Activated T-cell treated with anti-CD3 and anti-CD28 coated beads, Interleukin-2, amount 50 U/mL, for 72 hours (primary cell): ENCODE measurements at places on chromosomes 5 and 9.

DNA sequence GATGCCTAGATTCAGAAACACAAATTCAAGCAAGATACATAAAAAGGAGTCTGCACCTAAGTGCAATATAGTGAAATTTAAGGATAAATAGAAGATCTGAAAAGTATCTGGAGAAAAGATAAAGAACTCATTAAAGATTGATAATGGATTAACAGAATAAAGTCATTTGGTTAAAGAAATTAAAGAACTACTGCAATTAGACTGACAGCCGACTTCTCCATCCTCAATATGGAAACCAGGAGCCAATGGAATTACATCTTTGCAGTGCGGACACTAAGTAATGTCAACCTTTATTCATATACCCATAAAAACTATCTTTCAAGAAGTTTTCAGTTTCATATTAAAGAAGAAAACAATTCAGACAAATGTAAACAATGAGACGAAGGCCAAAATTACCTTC, 81.0 kb downstream of the MRPL36 start:
- no peak for DNase-seq
- no peaks in the 10 kb centered on the region for H3K4me1 ChIP-seq
- no peak overlapping the region for H3K4me3 ChIP-seq
- peaks cover 9% of the 10 kb centered on the region for H3K36me3 ChIP-seq
- peaks cover 21% of the 10 kb centered on the region for H3K27me3 ChIP-seq

GRCh38 chr5:85921590-85921989, 696.2 kb upstream of the COX7C start:
- no peaks in the 10 kb centered on the region for H3K36me3 ChIP-seq
- no peaks in the 10 kb centered on the region for H3K27me3 ChIP-seq
- H3K4me1 ChIP-seq = no peaks in the 10 kb centered on the region
- no peak overlapping the region for H3K27ac ChIP-seq

- no peak overlapping the region for H3K4me3 ChIP-seq
- DNase-seq = no peak
- H3K27me3 ChIP-seq = no peaks in the 10 kb centered on the region
- peaks cover 12% of the 10 kb centered on the region for H3K4me1 ChIP-seq
- no peak overlapping the region for H3K27ac ChIP-seq
These were observed 17.6 kb downstream of the ARRDC3 start for GRCh38 chr5:91365498-91365897.

DNA sequence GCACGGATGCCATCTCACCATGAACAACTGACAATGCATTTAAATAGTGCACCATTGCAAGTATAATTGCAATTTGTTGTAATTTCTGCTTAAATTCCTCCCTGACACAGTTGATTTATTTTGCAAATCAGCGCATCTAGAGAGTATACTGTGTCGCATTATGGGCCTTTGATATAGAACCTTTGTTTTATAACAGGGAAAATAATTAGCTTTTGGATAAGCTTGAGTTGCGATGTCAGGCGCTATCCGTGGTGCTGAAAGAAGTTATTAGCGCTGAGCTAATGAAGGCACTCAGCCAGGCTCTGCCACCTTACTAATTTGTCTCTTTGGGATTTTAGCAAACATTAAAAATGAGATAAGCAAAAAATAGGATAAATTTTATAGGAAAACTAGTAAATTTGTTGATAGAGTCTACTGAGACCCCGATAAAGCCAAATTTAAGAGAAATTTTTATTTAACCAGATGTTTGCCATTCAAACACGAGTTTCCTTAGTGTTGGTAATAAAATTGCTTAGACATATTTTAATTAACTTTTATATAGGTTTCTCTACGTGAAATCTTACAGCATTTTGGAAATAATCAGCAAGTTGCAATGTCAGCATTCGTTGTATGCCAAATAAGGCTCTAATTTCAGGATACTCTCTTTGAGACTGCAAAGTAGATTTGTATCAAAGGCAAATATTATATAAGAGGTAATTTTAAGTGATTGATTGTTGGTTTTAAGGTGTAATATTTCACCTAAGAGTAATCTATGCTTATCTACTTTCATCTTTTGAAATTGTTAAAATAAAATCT, 355.5 kb downstream of the TLR4 start:
- H3K4me3 ChIP-seq = no peak overlapping the region
- no peaks in the 10 kb centered on the region for H3K36me3 ChIP-seq
- H3K27ac ChIP-seq = no peak overlapping the region
- H3K4me1 ChIP-seq = no peaks in the 10 kb centered on the region
- DNase-seq = no peak
- no peaks in the 10 kb centered on the region for H3K27me3 ChIP-seq

DNA sequence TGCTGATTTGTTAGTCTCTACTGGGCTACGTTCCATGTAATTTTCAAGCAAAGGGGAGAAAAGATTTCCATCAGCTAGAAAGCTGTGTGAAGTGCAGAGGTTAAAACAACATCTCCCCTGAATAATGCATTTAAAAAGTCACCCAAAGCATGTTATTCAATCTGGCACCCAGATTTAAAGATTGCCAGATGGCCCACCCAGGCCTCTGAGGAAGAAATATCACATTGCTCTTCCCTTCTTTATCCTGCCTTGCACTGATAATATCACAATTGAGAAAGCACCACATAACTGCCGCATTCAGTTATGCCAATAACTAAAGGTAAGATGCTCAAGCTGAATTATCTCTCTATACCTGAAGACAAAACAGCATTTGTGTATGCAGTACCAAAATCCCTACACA, 119.4 kb upstream of the PUM3 start:
- H3K4me3 ChIP-seq = no peak overlapping the region
- no peaks in the 10 kb centered on the region for H3K36me3 ChIP-seq
- H3K27ac ChIP-seq = no peak overlapping the region
- DNase-seq = no peak

DNA sequence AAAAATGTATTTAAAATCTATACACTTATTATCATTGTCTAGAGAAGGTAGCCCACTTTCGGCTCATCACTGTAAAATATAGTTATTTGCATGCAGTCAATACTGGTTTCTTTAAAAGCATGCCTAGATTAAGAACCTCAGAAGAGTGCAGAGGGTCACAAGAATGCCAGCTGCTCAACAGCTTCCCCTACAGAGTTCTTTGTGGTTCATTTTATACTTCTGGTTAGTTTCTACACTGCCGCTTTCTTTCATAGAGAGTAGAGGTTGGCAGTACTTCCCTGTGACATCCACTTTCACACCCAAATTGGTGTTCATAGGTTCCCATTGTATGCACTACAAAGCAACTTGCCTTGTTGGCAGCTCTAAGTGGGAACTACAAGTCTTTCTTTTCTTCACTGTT, 137.3 kb downstream of the KIAA0825 start:
- H3K36me3 ChIP-seq = no peaks in the 10 kb centered on the region
- no peak for DNase-seq
- H3K4me3 ChIP-seq = no peak overlapping the region
- H3K27me3 ChIP-seq = no peaks in the 10 kb centered on the region
- no peaks in the 10 kb centered on the region for H3K4me1 ChIP-seq

- H3K4me1 ChIP-seq = no peaks in the 10 kb centered on the region
- no peak overlapping the region for H3K27ac ChIP-seq
- no peak for DNase-seq
- H3K36me3 ChIP-seq = no peaks in the 10 kb centered on the region
These were observed 288.2 kb upstream of the MAP3K1 start for GRCh38 chr5:56527174-56527573.

- no peaks in the 10 kb centered on the region for H3K36me3 ChIP-seq
- H3K27ac ChIP-seq = no peak overlapping the region
- no peak overlapping the region for H3K4me3 ChIP-seq
- H3K4me1 ChIP-seq = peaks cover 4% of the 10 kb centered on the region
- no peaks in the 10 kb centered on the region for H3K27me3 ChIP-seq
These were observed 18.3 kb upstream of the STOM start for GRCh38 chr9:121388140-121388905.

- no peak overlapping the region for H3K27ac ChIP-seq
- H3K4me3 ChIP-seq = no peak overlapping the region
These were observed 240.3 kb upstream of the NREP start for GRCh38 chr5:111997308-111997707.

DNA sequence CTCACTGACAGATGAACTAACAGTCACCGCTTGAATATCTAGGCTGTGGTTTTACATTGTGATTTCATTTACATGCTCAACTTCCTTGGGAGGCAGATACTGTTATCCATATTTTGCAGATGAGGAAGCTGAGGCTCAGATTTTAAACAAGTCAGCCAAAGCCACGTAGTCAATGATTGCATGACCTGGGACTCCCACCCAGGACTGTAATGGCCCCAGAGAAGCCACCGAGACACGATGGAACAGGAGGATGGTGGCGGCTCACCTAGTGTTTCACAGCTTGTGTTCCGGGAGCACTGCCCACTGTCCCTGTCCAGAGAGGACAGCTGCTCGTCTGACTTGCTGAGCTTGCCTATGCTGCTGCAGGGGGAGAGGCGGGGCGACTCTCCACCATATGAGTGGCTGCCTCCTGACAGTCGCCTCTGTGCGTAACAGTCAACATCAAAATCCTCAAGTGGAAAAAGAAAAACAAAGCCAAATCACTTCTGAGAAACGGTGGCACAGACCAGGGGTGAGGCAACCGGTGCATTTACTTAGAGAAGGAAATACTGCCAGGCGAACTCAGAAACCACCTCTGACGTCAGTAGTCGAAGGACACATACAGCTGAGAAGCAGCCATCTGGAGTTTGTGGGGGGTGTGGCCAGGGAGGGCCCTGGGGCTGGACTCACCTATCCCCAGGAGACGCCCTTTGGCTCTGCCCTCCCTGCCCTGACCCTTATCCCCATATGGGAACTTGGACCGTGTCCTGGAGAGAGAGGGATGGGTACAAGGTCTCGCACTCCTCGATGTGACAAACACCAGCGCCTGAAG, 82.5 kb downstream of the PRRT1B start:
- peak overlapping the region; percentile 80 for H3K27ac ChIP-seq
- H3K4me1 ChIP-seq = peaks cover 55% of the 10 kb centered on the region
- no peaks in the 10 kb centered on the region for H3K27me3 ChIP-seq
- peak; percentile 75 for DNase-seq
- peaks cover 22% of the 10 kb centered on the region for H3K36me3 ChIP-seq
- H3K4me3 ChIP-seq = peak overlapping the region; percentile 41

GRCh38 chr9:135198586-135199285, 111.3 kb downstream of the OLFM1 start:
- no peak for DNase-seq
- no peaks in the 10 kb centered on the region for H3K4me1 ChIP-seq
- H3K27ac ChIP-seq = no peak overlapping the region
- H3K36me3 ChIP-seq = no peaks in the 10 kb centered on the region
- no peak overlapping the region for H3K4me3 ChIP-seq

DNA sequence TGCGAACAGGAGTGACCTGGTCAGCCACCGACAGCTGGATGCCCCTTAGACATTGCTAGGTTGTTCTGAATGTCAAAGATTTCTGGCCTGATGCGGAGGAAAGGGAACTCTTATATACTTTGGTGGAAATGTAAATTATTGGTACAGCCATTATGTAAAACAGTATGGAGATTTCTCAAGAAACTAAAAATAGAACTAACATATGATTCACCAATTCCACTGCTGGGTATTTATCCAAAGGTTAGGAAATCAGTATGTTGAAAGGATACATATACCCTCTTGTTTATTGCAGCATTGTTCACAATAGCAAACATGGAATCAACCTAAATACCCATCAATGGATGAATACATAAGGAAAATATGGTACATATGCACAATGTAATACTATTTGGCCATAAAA, 31.8 kb downstream of the DMRT3 start:
- H3K36me3 ChIP-seq = no peaks in the 10 kb centered on the region
- peaks cover 30% of the 10 kb centered on the region for H3K27me3 ChIP-seq
- DNase-seq = no peak
- no peak overlapping the region for H3K27ac ChIP-seq

GRCh38 chr5:10424124-10424731, 17.5 kb upstream of the ROPN1L start:
- H3K4me1 ChIP-seq = peaks cover 37% of the 10 kb centered on the region
- peak overlapping the region; percentile 44 for H3K27ac ChIP-seq
- DNase-seq = no peak
- no peaks in the 10 kb centered on the region for H3K27me3 ChIP-seq

DNA sequence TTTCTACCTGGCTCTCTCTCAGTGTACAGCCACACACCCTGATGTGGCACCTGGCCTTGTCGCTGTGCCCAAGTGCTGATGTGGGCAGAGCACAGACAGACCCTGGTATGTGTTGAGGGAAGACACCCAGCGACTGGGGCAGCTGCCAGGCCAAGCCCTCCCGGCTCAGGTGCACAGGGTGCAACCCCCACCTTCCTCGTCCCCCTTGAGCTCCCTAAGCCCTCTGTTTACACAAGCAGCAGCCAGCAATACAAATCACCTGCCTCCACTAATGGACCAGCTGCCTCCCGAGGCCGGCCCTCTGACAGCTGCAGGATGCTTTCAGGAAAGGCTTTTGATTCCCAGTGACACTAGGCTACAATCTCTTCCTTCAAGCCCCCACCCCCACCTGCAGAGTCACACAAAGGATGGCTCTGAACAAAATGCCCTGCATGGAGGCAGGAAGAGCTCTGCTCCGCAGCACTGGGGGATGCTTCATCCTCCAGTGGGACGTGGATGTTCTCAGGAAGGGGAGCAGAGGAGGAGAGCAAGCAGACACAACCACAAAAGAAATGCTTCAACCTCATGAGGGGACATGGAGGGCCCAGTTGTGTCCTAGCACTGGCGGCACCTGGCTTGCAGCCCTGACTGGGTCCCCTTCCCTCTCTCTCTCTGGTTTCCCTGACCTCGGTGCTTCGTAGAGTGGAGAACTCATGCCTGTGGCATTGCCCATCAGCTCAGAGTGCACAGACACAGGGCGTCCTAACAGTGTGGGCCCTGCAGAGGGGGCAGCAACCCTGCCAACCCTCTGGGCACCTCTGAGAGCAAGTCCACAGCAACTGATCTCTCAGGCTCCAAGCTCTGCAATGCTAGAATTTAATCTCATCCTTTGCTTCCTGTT, 140.8 kb downstream of the BARX1 start:
- no peaks in the 10 kb centered on the region for H3K4me1 ChIP-seq
- H3K36me3 ChIP-seq = no peaks in the 10 kb centered on the region
- H3K27me3 ChIP-seq = peaks cover 34% of the 10 kb centered on the region
- H3K4me3 ChIP-seq = no peak overlapping the region
- H3K27ac ChIP-seq = no peak overlapping the region

DNA sequence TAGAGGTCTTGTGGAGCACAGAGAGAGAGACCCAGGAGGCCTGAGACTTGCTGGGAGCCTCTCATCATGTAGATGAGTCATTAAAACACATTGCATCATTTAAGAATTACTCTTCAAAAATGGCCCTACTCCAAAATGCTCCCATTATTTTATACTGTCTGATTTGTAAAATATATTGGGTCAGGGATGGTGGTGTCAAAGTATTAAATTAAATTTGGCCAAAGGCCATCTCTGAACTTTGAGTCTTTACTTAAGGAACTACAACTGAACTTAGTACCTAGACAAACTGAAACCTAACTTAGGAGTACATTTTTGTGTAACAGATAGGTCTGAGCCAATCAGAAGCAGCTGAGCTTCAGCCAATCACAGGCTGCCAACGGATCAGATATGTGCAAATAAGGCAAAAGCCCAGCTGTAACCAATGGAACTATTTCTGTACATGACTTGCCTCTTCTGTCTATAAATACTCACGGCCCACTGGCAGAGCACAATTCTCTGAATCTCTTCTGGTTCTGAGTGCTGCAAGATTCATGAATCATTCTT, 657.2 kb downstream of the TLE1 start:
- no peaks in the 10 kb centered on the region for H3K36me3 ChIP-seq
- no peak for DNase-seq
- no peaks in the 10 kb centered on the region for H3K4me1 ChIP-seq
- H3K27me3 ChIP-seq = no peaks in the 10 kb centered on the region
- no peak overlapping the region for H3K4me3 ChIP-seq

- H3K36me3 ChIP-seq = no peaks in the 10 kb centered on the region
- H3K27me3 ChIP-seq = no peaks in the 10 kb centered on the region
- H3K27ac ChIP-seq = no peak overlapping the region
- no peak for DNase-seq
These were observed 143.5 kb downstream of the LPAR1 start for GRCh38 chr9:110894731-110895130.
